ENCODE measurements at places on chromosomes 3 and 15.
A peak's percentile ranks its signal among the peaks of the same experiment; 100 is the strongest.

GRCh38 chr3:10206166-10206511 is 41.4 kb downstream of the IRAK2 start:
- no peak for DNase-seq

DNA sequence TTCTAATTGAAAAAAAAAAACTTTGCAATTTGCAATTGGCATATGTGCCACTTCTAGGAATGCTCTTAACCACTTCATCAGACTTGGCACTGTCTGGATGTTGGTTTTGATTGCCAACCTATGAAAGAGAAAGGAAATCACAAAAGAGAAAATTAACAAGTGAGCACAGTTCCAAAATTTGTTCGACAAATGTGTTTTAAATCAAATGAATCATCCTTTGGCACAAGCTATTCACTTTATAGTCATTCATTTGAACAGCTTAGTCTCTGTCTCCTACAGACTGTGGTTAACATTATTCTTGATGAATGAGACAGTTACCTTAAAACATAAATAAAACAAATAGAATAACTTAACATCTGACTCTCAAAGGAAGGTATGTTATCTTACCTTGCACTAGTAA is 265.0 kb downstream of the EPHA3 start:
- DNase-seq = no peak

GRCh38 chr3:8011902-8012301 is 489.7 kb upstream of the LMCD1 start:
- no peak for DNase-seq

DNA sequence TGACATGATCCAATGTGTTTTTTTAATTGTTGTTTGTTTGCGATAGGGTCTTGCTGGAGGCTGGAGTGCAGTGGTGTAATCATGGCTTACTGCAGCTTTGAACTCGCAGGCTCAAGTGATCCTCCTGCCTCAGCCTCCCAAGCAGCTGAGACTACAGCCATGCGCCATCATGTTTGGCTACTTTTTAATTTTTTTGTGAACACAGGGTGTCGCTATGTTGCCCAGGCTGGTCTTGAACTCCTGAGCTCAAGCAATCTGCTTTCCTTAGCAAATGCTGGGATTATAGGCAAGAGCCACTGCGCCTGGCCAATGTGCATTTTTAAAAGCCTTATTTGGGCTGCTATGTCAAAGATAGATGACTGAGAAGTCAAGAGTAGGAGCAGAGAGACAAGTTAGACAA is 123.0 kb downstream of the EDEM1 start:
- no peak for DNase-seq

- no peak for DNase-seq
Measured at GRCh38 chr15:81385721-81386076, 11.7 kb upstream of the TMC3 start.

DNA sequence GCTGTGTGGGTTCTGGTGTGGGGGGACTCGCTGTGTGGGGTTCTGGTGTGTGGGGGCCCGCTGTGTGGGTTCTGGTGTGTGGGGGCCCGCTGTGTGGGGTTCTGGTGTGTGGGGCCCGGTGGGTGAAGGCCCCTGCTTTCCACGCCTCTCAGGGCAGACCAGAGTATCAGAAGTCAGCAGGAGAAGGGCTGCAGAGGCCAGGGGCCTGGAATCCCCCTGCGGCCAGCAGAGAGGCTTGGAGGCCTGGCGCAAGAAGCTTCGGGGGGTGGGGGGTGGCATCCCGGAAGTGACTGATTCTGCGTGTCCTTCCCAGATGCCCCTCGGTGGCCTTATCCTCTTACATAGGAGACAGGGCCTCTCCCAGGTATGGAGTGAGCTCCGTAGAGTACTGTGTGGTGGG is 37.4 kb downstream of the TNK2 start:
- DNase-seq = no peak

DNA sequence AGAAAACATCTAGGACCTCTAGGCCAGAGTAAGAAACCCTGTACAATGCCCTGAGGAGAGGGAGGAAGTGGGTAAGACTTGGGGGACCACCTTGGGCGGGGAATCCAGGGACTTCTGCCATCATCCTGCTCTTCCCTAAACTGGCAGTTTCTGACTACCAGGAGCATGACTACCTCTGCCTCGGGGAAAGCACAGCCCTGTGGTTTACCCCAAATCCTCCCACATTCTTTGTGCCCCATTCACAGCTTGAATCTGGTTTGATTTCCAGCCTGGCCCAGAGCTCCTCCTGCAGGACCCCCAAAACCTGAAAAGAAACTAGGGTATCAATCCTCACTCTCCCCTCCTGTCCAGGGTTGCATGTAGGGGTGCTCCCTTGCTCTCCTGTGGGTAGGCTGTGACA is 4.7 kb downstream of the C3orf18 start:
- no peak for DNase-seq

- DNase-seq = no peak
Measured at GRCh38 chr3:178295292-178295912, 240.8 kb upstream of the KCNMB2 start.

- no peak for DNase-seq
Measured at GRCh38 chr15:91790836-91791235, 62.7 kb upstream of the SLCO3A1 start.

DNA sequence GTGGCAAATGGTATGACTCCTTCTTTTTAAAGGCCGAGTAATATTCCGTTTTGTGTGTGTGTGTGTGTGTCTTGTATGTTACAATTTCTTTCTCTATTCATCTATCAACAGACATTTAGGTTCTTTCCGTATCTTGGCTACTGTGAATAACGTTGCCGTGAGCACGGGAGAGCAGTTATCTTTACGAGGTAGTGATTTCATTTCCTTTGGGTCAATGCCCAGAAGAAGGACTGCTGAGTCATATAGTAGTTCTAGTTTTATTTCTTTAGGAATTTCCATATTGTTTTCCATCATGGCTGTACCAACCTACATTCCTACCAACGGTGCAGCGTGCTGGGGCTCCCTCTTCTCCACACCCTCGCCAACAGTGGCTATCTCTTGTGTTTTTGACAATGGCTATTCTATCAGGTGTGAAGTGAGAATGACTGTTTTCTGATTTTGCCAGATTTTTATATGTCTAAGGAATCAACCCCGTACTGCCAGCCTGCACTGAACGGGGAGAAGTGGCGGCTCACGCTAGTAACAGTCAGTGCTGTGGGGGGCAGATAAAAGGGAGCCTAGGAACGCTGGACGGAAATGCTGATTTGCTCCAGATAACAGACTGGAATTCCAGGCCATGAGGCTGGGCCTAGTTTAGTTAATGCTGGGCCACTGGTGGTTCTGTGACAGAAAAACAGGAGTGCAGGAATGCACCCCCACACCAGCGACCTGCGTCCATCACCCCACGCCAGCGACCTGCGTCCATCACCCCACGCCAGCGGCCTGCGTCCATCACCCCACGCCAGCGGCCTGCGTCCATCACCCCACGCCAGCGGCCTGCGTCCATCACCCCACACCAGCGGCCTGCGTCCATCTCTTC is 168.1 kb downstream of the XXYLT1 start:
- DNase-seq = peak; percentile 58

- no peak for DNase-seq
Measured at GRCh38 chr3:35772381-35773015, 133.2 kb downstream of the ARPP21 start.

DNA sequence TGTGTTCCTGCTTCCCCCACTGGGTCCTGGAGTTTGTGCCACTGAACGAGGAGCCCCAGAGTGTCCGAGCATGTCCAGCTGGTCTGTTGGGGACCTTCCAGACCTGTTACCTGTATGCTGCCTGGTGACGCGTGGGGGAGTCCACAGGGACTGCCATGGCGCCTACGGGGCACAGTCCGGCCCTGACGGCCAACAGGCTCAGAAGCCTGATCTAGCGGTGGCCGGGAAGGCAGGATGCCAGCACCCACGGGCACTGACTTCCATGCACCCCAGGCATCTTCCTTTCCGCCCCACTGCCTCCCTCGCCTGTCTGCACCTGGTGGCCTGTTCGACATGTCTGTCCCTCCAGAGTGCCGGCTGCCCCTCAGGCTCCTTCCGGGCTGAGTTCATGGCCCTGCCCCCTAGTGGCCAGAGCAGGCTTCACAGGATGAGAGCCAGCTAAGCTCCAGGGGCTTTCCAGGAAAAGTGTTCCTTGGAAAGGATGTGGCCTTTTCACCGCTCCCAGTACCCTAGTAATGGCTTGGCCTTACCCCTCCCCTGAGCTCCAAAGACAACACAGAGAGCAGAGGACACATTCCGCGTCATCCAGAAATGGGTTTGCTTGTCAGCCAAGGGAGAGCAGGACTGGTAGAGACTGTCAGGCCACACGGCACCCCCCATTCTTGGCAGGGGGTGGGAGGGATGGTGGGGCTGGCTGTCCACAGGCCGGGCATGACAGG is 35.7 kb downstream of the NGRN start:
- DNase-seq = peak; percentile 83

GRCh38 chr3:127685708-127686511 is 13.2 kb downstream of the ABTB1 start:
- DNase-seq = peak; percentile 32

- DNase-seq = peak; percentile 67
Measured at GRCh38 chr15:90530250-90531051, 728 bp downstream of the CRTC3 start.

GRCh38 chr15:60379525-60380274 is 18.1 kb downstream of the ANXA2 start:
- DNase-seq = no peak

DNA sequence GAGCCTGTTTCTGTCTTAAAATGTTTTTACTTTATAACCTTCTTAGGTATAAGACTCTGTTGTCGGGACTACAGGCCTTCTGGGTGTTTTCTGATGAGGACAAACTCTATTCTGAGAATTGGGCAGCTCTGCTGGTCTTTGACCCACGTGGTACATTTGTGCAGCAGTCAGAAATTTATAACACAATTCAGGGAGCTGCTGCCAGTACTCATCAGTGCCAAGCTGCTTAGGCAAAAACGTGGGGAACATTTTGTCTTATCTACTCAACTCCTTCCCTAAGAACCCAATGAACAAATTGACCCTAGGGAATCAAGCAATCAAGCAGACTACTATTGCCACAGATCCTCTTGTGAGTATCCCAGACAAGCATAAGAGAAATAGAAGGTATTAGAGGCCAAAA is 180.7 kb upstream of the PDZRN3 start:
- DNase-seq = no peak

- DNase-seq = no peak
Measured at GRCh38 chr15:70829371-70830166, 24.4 kb downstream of the LARP6 start.

- DNase-seq = no peak
Measured at GRCh38 chr3:8458238-8458661, 43.4 kb upstream of the LMCD1 start.

- peak; percentile 100 for DNase-seq
Measured at GRCh38 chr3:100260685-100261484, at the start of gene TBC1D23. Gene TBC1D23 (plus strand): TSS chr3:100260992. CDS start chr3:100261019, 27 bp downstream.

- DNase-seq = peak; percentile 93
Measured at GRCh38 chr15:67783303-67783702, 42.0 kb upstream of the SKOR1 start.

GRCh38 chr15:96285305-96285704 is 45.2 kb upstream of the NR2F2 start:
- DNase-seq = no peak

GRCh38 chr3:47273564-47273963 is 9.0 kb downstream of the KIF9 start:
- no peak for DNase-seq

- no peak for DNase-seq
Measured at GRCh38 chr3:161672478-161672877, 175.9 kb downstream of the OTOL1 start.

GRCh38 chr3:150384296-150385212 is 23.5 kb upstream of the TSC22D2 start:
- DNase-seq = peak; percentile 87

GRCh38 chr3:50806806-50807205 is 132.1 kb downstream of the DOCK3 start:
- no peak for DNase-seq

DNA sequence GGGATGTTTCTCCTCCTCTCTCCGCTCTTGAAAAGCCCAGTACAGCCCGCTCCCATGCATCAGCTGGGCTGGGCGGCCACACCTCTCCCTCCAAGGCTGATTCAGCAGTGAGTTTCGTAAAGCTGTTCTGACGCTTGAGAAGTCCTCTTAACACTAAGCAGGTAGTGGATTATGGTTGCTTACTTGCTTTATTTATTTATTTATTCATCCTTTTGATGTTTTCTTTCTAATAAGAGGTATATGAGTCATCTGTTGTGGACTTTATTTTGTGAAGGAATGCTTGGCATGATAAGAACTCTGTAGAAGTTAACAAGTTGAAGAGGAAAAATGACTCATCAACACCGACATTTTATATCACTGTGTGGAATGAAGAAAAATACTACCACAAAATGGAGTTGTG is 285.0 kb downstream of the SQOR start:
- no peak for DNase-seq

DNA sequence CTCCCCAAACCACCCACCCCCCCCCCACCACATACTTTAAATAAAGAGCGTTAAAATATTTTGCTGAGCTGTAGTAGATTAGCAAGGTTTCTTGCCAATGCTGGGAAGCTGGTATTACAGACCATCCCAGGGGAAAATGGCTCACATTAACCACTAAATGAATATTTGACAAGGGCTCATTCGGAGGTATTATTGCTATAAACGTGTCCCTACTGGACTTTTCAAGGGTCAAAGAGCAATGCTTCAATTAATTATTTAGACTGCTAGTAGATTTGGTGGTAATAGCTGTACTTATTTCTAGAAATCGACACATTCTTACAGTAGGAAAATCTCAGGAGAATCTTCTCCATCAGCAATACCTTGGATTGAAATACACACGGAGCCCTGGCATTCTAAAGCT is 5.2 kb downstream of the SOX2 start:
- no peak for DNase-seq

DNA sequence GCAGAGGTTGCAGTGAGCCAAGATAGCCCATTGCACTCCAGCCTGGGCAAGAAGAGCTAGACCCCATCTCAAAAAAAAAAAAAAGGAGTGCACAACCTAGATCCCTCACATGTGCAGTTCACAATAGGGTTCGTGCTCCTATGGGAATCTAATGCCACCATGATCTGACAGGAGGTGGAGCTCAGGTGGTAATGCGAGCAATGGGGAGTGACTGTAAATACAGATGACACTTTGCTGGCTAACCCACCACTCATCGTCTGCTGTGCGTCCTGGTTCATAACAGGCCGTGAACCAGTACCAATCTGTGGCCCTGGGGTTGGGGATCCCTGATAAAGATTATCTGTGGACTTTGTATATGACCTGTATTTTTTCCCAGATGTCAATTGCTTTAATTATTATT is 16.7 kb downstream of the USP8 start:
- DNase-seq = no peak
